ENCODE measurements at places on chromosomes 7 and 10.

- DNase-seq = no peak
These were observed 733 bp upstream of the RBP4 start for GRCh38 chr10:93601774-93602162.

DNA sequence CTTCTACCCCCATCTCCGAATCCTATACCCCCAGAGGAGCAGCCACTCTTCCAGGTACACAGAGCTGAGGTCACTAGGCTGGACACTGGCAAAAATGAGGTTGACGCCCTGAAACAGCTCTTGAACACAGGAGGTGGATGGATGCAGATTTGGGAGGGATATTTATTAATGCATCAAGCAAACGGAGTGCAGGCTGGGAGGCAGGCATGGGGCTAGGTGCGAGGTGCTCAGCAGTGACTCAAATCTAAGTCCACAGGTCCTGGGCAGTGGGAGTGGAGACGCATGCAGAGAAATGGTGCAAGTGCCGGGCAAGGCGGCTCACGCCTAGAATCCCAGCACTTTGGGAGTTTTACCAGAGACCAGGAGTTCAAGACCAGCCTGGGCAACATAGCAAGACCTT, 11.0 kb downstream of the GUSB start:
- DNase-seq = no peak

DNA sequence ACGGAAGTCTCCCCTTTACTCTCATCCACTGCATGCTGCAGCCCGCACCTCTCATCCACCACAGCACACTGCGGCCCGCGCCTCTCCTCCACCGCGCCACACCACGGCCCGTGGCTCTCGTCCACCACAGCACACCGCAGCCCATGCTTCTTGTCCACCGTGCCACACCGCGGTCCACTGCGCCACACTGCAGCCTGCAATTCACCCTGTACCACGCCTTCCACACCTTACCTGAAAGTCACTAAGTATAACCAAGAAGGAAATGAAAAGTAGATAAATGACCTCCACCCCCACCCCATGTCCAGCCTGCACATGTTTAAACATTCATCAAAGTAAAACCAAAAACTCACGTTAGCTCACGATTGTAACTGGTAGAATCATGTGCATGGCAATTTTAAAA, 176.1 kb downstream of the DIP2C start:
- no peak for DNase-seq

DNA sequence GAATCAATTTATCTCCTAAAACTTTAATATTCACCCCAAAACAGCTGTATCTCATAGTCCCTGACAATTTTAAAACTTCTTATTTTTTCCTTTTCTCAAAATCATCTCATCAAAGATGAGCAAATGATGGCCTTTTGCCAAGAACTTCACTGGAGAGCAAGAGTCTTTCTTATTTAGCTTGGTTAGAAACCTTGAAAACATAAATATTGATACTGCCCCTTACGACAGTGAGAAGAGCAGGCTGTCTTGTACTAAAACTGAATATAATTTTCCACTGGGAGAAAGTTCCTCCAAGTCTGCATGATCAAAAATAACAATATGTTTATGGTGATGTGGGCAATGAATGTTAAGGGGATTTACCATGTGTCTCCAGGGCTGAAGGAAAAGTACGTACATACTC, 109.0 kb downstream of the COL28A1 start:
- DNase-seq = no peak

GRCh38 chr10:101056365-101057151, 5.2 kb upstream of the KAZALD1 start:
- DNase-seq = no peak

- no peak for DNase-seq
These were observed 623.2 kb downstream of the GATA3 start for GRCh38 chr10:8677642-8678041.

DNA sequence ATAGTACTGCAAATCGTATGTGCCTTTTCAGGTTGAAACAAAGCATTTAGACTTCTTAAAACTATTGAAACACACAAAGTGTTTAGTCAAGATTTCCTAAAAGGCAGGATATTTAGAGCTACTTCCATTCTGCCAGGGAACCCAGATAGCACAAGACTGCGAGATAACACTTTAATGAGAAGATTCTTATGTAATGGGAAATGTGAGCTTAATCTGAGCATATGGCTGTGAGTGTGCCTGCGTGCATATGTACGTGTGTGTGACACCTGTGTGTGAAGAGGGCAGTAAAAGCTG, 14.3 kb upstream of the JCAD start:
- DNase-seq = no peak

Data from activated CD4-positive, CD25-positive, alpha-beta regulatory T cell treated with anti-CD3 and anti-CD28 coated beads, Interleukin-2, amount 50 U/mL, for 72 hours (primary cell).